Activated T-helper 1 cell treated with anti-CD3 and anti-CD28 coated beads, Interleukin-12 subunit alpha, Interleukin-12 subunit beta, Interleukin-2, Interleukin-4 antibody, amounts not matched to agents 30 ng/mL and 10 ng/mL and 1 ng/mL, durations not matched to agents 14 hours and 24 hours and 36 hours (primary cell): ENCODE measurements at places on chromosomes 6 and 20. TPM values are rescaled to one million over a fixed set of nuclear protein-coding genes. Genes with fewer than 3 reads are reported as not detected.

DNA sequence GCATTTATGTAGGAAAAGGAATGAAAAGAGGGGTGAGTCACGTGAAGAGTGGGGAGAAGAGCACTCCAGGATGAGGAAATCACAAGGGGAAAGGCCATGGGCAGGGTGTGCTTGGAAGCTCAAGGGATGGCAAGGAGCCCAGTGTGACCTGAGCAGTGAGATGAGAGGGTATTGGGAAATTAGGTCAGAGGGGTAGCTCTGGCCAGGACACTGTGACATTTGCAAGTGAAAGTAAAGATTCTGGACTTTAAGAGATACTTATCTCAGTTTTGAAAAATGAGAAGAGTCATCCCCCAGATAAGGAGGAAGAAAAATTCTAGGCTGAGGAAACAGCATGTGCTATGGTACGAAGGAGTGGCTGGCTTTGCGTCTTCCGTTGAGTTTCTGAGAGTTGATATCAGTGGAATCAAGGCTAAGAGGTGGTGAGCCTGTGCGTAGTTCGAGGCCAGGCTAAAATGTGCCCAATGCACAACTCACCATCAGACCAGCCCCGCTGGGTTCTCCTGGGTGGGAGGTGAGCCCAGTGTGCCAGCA, 79.9 kb downstream of the GCLC start:
- H3K4me3 ChIP-seq: no peak overlapping the region
- H3K4me1 ChIP-seq: no peaks in the 10 kb centered on the region

Gene COL19A1
- total RNA-seq: not detected in 2 replicates

- no peak for DNase-seq
- no peak overlapping the region for H3K4me3 ChIP-seq
- peaks cover 2% of the 10 kb centered on the region for H3K27me3 ChIP-seq
- H3K36me3 ChIP-seq: no peaks in the 10 kb centered on the region
- H3K4me1 ChIP-seq: no peaks in the 10 kb centered on the region
Measured at GRCh38 chr20:13142143-13142542, 78.9 kb upstream of the ISM1 start.

Gene SOX12
- 7.4 and 7.6 TPM in 2 replicates for total RNA-seq

DNA sequence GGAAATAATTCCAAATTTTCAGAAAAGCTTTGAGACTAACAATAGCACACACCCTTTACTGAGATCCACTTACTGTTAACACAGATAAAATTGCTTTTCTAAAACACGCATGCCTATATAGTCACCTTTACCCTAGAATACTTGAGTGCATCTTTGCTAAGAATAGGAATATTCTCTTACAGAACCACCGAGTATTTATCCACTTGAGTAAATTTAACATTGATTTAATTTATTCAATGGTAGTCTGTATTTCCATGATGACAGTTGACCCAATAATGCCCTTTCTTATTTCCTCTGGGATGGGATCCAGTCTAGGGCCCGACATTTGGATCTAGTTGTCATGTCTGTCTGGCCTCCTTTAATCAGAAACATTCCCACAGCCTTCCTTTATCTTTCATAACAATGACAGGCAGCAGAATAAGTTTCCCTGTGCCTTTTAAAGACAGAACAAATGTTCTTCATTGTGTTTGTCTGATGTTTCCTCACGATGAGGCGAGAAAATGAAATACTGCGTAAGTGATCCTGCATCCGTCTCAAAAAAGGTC, 56.6 kb upstream of the ERVFRD-1 start:
- no peak for DNase-seq
- no peaks in the 10 kb centered on the region for H3K36me3 ChIP-seq
- H3K4me1 ChIP-seq: peaks cover 40% of the 10 kb centered on the region

Gene RXRB
- total RNA-seq: 46.6 and 47.4 TPM in 2 replicates

- H3K36me3 ChIP-seq: no peaks in the 10 kb centered on the region
- H3K27ac ChIP-seq: no peak overlapping the region
- no peak overlapping the region for H3K4me3 ChIP-seq
Measured at GRCh38 chr6:110044096-110044495, 66.0 kb downstream of the GPR6 start.

DNA sequence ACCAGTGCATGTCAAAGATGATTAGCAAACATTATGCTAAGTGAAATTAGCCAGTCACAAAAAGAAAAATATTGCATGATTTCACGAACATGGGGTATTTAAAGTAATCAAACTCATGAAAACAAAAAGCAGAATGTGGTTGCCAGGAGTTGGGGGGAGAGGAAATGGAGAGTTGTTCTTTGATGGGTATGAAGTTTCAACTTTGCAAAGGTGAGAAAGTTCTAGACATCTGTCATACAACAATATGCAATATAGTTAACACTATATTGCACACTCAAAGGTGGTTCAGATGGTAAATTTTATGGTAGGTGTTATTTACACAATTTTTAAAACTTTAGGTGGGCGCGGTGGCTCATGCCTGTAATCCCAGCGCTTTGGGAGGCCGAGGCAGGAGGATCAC, 13.4 kb upstream of the GCNT2 start:
- H3K36me3 ChIP-seq: no peaks in the 10 kb centered on the region
- H3K27me3 ChIP-seq: peaks cover 18% of the 10 kb centered on the region
- no peak overlapping the region for H3K4me3 ChIP-seq
- no peak overlapping the region for H3K27ac ChIP-seq

- peaks cover 95% of the 10 kb centered on the region for H3K4me1 ChIP-seq
- peak overlapping the region; percentile 96 for H3K27ac ChIP-seq
- no peak for DNase-seq
- no peaks in the 10 kb centered on the region for H3K27me3 ChIP-seq
- H3K36me3 ChIP-seq: peaks cover 47% of the 10 kb centered on the region
Measured at GRCh38 chr6:149149653-149150052, 167.9 kb upstream of the TAB2 start.

Gene IL20RA
- not detected in 2 replicates for total RNA-seq

Gene TNNC2
- total RNA-seq: not detected in 2 replicates

- H3K27ac ChIP-seq: peak overlapping the region; percentile 90
- DNase-seq: no peak
- H3K36me3 ChIP-seq: peaks cover 65% of the 10 kb centered on the region
- peaks cover 71% of the 10 kb centered on the region for H3K4me1 ChIP-seq
- peak overlapping the region; percentile 98 for H3K4me3 ChIP-seq
Measured at GRCh38 chr6:31666337-31666965, 571 bp downstream of the CSNK2B start.

Gene SCUBE3
- 0.05 TPM in 1 of 2 replicates, not detected in the other for total RNA-seq

- no peaks in the 10 kb centered on the region for H3K36me3 ChIP-seq
- H3K27ac ChIP-seq: no peak overlapping the region
- H3K4me1 ChIP-seq: no peaks in the 10 kb centered on the region
- peaks cover 5% of the 10 kb centered on the region for H3K27me3 ChIP-seq
Measured at GRCh38 chr6:1075444-1075843, 236.5 kb upstream of the FOXQ1 start.

DNA sequence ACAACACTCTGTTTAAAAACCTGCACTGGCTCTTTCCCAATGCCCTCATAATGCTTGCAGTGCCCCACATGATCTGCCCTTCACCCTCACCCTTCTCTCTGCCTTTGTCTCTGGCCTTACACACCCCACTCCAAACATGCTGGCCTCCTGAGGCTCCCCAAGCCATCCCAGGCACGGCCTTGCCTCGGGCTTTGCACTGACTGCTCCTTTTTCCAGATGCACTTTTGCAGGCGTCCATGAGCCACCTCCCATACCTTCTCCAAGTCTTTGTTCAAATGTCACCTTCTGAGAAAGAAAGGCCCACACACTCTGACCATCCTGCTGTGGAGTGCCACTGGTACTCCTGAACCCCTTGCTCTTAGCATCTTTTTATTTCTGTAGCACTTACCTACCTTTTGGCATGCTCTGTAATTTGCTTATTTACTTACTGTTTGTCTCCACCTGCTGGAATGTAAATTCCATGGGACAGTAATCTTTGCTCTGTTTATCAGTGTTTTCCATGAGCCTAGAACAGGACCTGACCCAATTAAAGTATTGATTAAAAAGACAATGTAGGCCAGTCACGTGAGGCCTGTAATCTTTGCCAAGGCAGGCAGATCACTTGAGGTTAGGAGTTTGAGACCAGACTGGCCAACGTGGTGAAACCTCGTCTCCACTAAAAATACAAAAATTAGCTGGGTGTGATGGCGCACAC, 30.7 kb downstream of the GFRA4 start:
- H3K4me3 ChIP-seq: no peak overlapping the region
- DNase-seq: no peak
- H3K27me3 ChIP-seq: no peaks in the 10 kb centered on the region
- H3K36me3 ChIP-seq: peaks cover 3% of the 10 kb centered on the region

DNA sequence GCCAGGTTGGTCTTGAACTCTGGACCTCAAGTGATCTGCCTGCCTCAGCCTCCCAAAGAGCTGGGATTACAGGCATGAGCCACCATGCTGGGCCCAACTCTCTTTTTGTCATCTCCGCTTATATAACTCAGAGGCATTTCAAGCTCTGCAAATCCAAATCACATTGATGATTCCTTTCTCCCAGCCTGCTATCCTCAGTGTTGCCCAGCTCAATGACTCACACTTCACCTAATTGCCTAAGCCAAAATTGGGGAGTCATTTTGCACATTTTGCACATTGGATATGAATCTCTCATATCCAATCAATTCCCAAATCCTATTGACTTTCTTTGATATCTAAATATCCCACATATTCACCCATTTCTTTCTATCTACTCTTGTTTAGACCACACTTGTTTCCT, 3.9 kb downstream of the UTRN start:
- DNase-seq: no peak
- no peak overlapping the region for H3K27ac ChIP-seq
- H3K4me3 ChIP-seq: no peak overlapping the region

Gene SPACA1
- not detected in 2 replicates for total RNA-seq

DNA sequence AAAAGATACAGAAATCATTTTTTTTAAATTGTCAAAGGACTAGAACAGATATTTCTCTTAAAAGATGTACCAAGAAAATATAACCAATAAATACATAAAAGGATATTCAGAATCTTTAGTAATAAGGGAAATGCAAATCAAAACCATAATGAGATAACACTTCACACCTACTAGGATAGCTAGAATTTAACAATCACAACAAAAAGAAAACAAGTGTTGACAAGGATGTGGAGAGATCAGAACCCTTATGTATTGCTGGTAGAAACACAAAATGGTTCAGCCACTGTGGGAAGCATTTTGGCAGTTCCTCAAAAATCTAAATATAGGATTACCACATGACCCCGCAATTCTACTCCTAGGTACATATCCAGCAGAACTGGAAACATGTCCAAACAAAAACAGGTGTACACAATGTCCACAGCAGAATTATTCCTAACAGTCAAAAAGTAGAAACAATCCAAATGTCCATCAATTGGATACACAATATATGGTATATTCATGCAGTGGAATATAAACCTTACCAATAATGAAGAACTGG, 211.0 kb downstream of the LRFN2 start:
- H3K27ac ChIP-seq: no peak overlapping the region
- no peak overlapping the region for H3K4me3 ChIP-seq
- peaks cover 55% of the 10 kb centered on the region for H3K4me1 ChIP-seq
- no peak for DNase-seq

- peaks cover 6% of the 10 kb centered on the region for H3K27me3 ChIP-seq
- H3K4me1 ChIP-seq: peaks cover 10% of the 10 kb centered on the region
- H3K4me3 ChIP-seq: no peak overlapping the region
- no peak overlapping the region for H3K27ac ChIP-seq
Measured at GRCh38 chr20:48875914-48876240, 45.6 kb upstream of the ARFGEF2 start.

DNA sequence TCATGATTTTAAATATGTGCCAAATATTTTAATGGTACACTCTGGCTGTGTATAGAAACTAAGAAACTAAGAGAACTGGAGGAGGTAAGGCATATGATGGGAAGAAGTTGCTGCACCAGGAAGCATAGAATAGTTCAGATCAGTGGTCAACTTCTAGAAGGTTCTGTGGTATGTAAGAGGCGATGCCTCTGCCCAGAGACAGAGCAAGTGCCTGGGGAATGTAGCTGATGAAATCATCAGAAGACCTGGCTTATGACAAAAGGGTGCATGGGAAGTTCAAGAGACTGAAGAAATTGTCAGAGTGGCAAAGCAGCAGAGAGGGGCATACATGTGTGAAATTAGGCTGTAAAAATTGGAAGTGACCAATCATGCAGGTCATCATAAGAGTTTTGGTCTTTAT, 580.8 kb downstream of the BMP2 start:
- DNase-seq: no peak
- no peaks in the 10 kb centered on the region for H3K4me1 ChIP-seq
- no peaks in the 10 kb centered on the region for H3K27me3 ChIP-seq
- H3K27ac ChIP-seq: no peak overlapping the region
- H3K4me3 ChIP-seq: no peak overlapping the region

Gene ENPP3
- 5.7 and 6.6 TPM in 2 replicates for total RNA-seq

DNA sequence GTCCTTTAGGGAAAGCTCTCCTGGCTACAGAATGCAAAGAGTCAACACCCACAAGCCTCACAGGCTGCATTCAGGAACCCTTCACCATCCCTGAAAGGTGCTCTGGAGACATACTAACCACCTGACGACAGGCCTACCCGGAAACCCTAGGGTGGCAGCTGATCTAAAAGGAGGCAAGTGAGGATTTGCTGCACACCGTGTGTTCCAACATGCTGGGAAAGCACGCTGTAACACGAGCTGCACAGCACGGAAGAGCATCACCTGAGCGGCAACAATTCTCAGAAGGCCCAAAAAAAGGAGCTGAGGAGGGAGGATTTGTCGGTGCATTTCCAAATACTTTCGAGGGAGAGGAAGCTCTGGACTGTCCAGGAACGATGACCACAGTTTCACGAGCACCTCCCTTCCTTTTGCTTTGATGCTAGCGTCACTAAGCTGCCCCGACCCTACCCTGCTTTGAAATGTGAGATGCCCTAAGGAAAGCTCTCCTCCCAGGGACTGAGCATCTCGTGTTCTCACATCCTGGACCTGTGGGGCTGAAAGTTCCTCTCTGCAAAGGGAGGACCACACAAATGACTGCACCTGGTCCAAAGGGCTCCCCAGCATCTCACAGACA, 87.0 kb downstream of the PPP1R3G start:
- no peak overlapping the region for H3K4me3 ChIP-seq
- no peak overlapping the region for H3K27ac ChIP-seq
- peaks cover 45% of the 10 kb centered on the region for H3K4me1 ChIP-seq
- DNase-seq: no peak

- peaks cover 34% of the 10 kb centered on the region for H3K27me3 ChIP-seq
- no peaks in the 10 kb centered on the region for H3K4me1 ChIP-seq
- H3K36me3 ChIP-seq: no peaks in the 10 kb centered on the region
- DNase-seq: no peak
- H3K27ac ChIP-seq: no peak overlapping the region
- H3K4me3 ChIP-seq: no peak overlapping the region
Measured at GRCh38 chr20:49347156-49347555, 69.3 kb upstream of the ZNFX1 start.

DNA sequence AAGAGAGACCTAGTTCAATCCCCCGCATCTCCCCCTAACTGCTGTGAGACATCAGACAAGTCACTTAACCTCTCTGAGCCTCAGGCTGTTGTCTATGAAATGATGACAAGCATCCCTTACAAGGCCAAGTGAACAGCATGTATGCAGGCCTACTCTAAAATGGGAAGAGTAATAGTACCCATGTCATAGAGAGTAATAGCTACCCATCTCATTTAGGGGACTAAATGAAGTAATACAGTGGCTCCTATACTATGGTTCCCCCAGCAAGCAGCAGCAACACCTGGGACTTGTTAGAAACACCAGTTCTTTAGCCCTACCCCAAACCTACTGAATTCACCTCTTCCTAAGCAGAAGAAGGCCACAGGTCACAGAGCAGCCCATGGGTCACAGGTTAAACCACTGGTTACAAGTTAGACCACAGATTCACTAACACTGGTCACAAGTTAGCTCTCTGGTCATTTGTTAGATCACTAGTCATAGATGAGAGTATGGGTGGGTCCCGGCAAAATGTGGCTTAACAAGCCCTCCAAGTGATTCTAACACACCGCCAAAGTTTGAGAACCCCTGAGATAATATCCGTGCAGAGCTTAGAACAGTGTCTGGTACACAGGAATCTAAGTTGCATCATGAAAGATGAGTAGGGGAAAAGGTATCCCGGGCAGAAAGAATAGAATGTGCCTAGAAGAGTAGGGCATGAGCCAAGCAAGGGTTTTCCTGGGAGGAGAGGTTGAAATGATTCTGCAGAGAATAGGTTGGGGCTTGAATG, 1.4 kb downstream of the DEFB124 start:
- H3K27ac ChIP-seq: no peak overlapping the region
- DNase-seq: no peak
